Dermis microvascular lymphatic vessel endothelial cell (primary cell): ENCODE measurements at places on chromosomes 6 and 20. TPM values are rescaled to one million over a fixed set of nuclear protein-coding genes. Genes with fewer than 3 reads are reported as not detected.

DNA sequence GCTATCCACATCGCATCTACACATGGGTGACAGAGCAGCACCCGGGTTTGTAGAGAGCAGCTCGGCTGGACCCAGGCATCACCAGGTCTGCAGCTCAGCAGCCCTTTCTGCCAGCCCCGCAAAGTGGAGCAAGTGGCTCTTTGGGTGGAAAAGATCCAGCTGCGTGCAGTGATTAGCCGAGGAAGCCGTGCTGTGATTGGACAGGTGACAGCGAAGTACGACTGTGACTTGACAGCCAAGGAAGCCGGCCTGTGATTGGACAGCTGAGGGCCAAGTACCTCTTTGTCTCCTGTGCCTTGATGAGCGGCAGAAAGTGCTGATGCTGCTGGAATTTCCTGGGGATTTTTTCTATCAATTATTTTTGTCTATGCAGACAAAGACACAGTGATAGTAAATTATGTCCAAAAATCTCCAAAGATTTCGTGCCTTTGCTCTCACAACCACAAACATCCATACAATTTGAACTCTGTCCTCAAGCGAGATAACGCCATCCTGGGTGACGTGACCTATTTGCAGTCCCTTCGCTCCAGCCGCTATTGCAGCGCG, 62.3 kb upstream of the GPR31 start:
- no peak for DNase-seq

GRCh38 chr6:12200761-12201160, 89.4 kb upstream of the EDN1 start:
- DNase-seq: no peak

DNA sequence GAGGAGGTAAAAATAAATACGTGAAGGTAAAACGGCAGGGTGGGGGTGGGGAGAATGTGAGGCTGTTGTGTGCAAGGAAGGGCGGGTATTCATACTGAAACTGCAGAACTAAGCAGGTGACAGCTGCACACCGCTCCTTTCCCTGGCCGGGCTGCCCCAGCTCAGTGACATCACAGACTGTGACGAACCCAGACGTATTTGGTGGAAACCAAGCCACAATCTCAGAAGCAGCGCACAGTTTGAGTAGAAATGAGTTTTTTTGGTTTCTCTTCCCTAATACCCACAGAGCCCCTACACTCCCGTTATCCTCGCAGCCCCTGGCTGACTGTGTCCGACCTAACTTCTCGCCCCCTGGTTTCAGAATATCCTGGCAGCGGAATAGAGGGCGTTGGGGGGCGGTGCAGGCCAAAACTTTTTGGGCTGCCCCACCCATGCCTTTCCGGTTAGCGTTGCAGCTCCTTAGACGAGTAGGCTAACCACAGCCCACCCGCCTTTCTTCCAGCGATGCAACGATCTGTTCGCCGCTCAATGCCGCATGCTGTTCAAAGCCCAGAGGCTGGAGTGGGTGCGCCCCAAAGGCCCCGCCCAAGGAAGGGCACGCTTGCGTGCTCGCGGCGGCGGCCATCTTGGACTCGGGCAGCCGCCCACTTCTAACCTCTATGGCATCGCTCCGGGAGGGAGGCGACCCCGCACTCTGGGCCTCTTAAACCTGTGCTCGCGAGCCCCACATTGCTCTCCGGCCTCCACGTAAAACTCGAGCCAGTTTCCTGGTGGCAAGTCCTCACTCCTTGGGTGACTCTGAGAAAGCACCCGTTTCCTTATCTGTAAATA, 9.1 kb downstream of the BAK1 start:
- peak; percentile 67 for DNase-seq

GRCh38 chr6:34018026-34018425, 127.9 kb downstream of the GRM4 start:
- DNase-seq: no peak

GRCh38 chr6:17870300-17871188, 116.9 kb downstream of the KIF13A start:
- peak; percentile 16 for DNase-seq

SCGN gene
- under 0.01 TPM in 1 of 2 replicates, not detected in the other for total RNA-seq

MRS2 gene
- 8.0 and 16.2 TPM in 2 replicates for total RNA-seq
